CD8-positive, alpha-beta T cell (primary cell): ENCODE measurements at places on chromosomes 13 and 19.
A peak's percentile ranks its signal among the peaks of the same experiment; 100 is the strongest.

DNA sequence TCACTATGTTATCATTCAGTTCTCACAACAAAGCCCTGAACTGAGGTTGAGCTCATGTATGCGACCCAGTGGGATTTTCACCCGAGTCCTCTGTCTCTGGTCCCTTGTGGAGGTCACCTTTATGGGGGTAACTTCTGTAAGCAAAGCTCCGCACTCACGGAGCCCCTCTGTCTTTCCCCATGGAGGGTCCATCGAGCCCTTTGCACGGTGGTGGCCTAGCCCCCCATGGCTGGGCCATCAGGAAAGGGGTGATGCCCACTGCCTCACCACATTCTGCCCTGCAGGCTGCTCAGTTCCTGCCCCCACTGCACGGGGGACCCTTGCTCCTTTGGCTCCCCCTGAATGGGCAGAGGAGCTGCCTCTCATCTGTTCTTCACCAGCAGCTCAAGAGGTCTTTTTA, 39.6 kb downstream of the CHST8 start:
- DNase-seq = no peak

DNA sequence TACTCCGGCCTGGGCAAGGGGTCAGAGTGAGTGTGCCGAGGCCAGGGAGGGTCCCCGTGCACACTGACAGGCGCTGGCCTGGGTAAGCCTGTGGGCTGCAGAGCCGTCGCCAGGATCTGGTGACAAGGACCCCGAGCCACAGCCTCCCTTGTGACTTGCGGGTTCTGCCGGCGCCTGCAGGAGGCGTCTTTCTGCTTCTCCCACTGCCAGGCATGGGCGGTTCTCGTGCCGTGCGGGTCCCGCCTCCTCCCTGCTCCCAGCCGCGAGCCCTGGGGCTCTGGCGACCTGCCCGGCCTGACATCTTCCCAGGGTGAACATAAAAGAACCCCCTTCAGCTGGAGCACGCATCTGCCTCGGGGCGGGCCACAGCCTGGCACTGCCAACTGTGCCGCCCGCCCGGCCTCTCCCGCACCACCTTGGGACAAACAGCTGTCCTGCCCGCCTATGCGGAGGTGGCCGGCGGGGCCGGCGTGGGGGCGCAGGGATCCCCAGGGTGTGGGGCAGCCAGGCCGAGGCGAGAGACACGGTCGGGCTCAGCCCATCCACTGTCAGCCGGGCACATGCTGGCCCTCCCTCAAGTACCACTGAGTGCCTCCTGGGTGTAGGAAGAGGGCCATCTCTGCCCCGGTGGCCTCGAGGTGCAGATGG, 1.5 kb upstream of the HCN2 start:
- peak; percentile 81 for DNase-seq

- no peak for DNase-seq
Observed at GRCh38 chr13:73829416-73829815, 304.8 kb downstream of the KLF12 start.

DNA sequence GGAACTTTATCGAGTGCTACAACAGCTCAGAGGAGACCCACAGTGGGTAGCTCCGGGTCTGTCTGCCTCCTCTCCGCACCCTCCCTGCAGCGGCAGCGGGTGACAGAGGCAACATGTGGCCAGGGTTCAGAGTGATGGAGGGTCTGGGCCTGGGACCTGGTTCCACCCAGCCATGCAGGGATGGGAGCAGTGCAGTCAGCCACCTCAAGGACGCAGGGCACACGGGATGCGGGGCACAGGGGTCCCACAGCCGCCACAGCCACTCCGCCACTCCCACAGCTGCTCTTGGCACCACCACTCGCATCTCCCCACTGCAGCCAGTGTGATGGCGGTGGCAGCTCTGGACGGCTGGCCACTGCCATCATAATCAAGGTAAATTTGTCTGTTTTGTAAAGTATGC, 892.9 kb downstream of the OLFM4 start:
- no peak for DNase-seq

- peak; percentile 3 for DNase-seq
Observed at GRCh38 chr13:85828094-85828684, 29.0 kb upstream of the SLITRK6 start.

- no peak for DNase-seq
Observed at GRCh38 chr19:40598918-40599307, 2.3 kb upstream of the LTBP4 start.

DNA sequence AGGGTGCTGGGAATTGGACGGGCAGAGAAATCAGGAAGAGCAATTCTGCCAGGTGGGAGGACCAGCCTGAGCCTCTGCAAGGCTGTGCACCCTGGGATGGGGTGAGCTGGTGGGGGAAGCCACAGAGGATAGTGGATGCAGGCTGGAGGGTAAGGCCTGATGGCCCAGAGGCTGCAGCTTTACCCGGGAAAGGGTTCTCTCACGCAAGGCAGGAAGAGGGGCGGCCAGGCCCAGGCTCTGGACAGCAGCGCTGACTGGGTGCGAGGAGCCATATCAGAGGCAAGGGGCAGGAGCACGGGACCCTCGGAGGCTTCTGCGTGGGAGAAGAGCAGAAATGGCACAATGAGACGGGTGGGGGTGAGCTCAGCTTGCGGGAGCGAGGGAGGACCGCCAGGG, 104.6 kb downstream of the SOX1 start:
- no peak for DNase-seq

DNA sequence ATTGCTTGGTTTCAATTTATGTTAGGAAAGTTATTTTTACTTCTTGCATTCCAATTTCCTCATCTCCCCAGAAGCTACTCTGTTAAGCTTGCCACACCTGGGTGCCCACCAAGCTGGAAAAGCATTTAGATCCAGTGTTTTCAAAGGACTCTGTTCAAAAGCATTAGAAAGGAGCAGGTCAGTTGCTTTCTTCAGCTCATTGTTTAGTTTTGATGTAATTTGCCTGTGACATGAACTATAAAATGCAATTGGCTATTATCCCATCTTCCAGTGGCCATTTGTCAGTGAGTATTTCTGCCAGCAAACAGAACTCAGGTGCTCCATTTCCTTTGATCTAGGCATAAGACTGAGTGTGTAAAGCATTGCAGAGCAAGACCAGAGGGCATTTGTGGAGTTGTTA, 46.7 kb upstream of the RNF113B start:
- DNase-seq = no peak

GRCh38 chr19:16773939-16774338, 54.3 kb downstream of the NWD1 start:
- DNase-seq = no peak

DNA sequence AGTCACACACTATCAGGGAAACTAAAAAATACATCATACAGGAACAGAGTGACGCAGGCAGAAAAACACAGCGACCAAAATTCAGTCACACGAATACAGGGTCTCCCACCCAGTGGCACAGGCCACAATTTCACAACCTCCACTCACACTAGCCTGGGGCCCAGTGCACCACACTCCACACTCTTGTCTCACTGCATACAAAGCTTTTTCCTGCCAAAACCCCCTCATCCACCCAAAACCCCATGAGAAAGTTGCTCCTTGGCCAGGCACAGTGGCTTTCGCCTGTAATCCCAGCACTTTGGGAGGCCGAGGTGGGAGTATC, 1.2 kb downstream of the S1PR5 start:
- peak; percentile 55 for DNase-seq

GRCh38 chr19:45376045-45376724, 5.8 kb upstream of the ERCC2 start:
- no peak for DNase-seq

GRCh38 chr13:66543780-66544179, 686.4 kb downstream of the PCDH9 start:
- no peak for DNase-seq

- DNase-seq = no peak
Observed at GRCh38 chr13:36082396-36082795, 48.8 kb downstream of the DCLK1 start.

DNA sequence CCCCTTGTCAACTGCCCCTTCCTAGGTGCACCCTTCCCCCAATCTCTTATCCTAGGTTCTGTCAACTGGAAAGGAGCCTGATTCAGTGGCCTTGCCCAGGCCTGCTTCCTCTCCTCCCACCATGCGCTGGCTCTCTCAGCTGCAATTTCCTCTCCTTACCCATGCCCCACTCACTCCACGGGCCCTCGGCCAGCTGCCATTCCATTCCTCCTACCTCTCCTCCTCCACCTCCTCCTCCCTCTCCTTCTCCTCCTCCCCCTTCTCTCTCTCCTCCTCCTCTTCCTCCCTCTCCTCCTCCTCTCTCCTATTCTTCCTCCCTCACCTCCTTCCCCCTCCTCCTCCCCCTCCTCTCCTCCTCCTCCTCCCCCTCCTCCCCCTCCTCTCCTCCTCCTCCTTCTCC, 9.6 kb upstream of the TIMM44 start:
- DNase-seq = no peak

DNA sequence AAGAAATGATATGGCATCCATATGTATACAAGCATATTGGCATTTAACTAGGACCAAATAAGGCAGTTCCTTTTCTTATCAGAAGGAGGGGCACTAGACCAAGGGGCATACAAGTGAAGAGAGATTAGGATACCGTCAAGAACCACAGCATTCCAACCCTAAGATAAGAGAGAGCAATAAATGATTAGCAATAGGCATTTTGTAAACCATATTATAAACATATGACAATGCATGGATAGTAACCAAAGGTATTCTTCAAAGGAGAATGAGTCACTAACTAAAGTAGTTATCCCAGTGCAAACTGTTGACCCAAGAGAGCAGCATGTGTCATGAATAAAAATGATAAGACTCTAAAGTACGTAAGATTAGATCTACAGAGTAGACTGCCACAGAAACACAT, 500.9 kb upstream of the HTR2A start:
- no peak for DNase-seq

- no peak for DNase-seq
Observed at GRCh38 chr19:19207637-19208572, 3.9 kb upstream of the NCAN start.

DNA sequence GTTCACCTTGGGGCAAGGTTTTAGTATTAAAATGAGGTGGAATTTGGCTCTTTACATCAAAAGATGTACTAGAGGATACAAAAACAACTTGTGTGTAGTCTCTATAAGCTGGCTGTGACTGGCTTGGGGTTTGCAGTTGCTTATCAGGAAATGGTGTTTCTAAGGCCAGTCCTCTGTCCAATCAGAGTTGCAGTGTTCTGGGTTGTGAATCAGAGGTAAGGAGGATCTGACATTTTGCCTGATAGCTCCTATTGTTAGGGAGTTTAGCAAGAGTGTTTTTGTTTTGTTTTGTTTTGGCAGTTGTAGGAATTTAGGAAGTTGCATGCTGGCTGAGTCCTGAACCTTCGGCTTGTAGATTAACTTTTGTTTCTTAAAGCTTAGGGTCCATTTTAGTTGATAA, 20.1 kb upstream of the ESD start:
- DNase-seq = no peak

DNA sequence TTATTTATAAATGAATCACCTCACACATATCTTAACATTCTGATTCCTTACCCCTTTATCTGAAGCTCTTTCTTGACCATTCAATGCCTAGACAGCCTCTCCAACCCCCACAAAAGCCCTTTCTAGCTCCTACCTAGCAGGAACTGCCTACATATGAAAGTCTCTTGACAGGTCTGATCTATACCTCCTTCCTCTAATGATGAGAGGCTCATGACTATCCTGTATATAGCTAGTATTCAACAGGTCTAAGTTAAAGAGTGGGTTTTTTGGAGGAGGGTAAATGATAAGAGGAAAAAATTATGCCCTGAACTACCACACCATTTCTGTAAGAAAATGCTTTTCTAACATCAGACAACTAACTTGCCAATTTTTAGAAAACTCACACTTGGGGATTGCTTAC, 47.0 kb downstream of the RBM26 start:
- DNase-seq = no peak

DNA sequence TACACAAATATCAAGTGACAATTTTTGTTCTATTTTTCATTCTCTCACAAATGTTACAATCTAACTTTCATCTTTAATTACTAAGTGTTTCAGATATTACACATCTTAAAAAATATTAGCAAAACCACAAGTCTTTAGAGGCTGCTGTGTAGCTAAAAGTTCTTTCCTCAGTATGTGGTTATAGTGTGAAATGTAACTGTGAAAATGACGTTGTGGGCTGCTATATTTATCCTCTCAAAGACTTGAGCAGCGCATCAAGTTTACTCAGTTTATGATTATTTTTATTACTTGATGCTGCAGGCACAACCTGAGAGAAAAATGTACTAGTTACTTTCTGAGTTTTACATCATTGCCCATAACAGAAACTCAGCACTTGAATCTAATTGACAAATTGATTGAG, 2860.6 kb upstream of the PCDH20 start:
- no peak for DNase-seq

DNA sequence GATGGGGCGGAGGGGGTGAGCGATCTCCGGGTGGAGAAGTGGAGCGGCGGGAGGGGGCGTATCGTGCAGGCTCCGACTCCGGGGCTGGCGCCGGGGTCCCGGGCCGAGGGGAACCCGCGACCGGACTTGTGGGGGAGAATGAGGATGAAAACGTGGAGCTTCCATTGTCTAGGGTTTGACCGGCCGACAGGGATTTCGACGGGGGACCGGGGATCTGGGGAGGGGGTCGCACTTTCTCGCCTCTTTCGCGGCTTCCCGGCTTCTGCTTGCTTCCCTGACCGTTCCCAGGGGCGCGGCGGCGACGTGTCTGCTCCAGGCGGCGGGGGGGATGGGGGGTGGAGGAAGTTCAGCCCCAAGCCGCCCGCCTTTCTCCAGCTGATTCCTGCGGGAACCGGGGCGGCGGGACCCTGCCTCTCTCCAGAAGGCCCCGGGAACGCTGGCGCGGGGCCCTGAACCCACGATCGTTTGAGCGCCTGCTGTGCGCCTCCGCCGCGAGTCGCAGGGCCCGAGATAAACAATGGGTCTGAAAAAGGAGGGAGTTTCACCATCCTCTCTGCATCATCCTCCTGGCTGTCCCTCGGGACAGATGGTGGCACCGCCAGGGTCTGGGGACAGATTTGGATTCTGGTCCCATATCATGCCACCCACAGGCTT, 790 bp downstream of the TPM4 start:
- DNase-seq = peak; percentile 53

GRCh38 chr19:17491287-17491686, 20.2 kb upstream of the PGLS start:
- no peak for DNase-seq

DNA sequence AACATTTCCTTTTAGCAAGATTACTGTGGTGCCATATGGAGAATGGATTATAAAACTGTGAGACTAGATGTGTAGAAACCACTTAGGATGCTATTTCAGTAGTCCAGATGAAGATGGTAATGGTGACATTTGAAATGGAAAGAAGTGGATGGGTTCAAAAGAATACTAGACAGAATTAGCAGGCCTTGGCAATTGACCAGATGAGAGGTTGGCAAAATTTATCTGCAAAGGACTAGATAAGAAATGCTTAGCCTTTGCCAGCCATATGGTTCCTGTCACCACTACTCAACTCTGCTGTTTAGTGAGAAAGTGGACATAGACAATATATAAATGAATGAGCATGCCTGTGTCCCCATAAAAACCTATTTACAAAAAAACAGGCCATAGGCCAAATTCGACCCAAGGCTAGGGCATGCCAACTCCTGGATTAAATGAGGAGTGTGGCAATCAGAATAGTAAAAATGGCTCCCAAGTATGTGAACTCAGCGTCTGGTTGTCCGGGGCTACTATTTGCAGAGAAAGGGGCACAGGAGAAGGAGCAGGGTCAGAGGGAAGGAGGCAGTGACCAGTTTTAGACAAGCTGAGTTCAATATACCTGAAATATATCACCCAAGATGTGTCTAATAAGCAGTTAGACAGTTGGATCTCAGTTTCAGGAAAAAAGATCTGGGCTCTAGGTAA, 98.4 kb downstream of the ENOX1 start:
- no peak for DNase-seq
